ENCODE measurements at places on chromosomes 3 and 15.

- no peak for DNase-seq
These were observed 190.8 kb upstream of the FAM3D start for GRCh38 chr3:58857402-58857801.

- no peak for DNase-seq
These were observed 200.5 kb downstream of the ITPR1 start for GRCh38 chr3:4693620-4694019.

DNA sequence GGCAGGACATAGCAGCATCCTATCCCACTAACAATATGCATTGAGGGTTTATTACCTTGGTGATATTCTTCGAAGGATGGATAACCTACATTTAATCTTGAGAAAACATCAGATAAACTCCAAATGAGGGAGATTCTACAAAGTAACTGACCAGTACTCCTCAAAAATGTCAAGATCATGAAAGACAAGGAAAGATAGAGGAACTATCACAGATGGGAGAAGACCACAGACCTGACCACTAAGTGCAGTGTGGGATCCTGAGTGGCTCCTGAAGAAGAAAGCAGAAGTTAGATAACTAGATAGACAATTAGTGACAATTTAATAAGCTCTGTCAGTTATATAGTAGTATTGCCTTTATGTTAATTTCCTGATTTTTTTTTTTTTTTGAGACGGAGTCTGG, 17.7 kb upstream of the CGNL1 start:
- DNase-seq = no peak

DNA sequence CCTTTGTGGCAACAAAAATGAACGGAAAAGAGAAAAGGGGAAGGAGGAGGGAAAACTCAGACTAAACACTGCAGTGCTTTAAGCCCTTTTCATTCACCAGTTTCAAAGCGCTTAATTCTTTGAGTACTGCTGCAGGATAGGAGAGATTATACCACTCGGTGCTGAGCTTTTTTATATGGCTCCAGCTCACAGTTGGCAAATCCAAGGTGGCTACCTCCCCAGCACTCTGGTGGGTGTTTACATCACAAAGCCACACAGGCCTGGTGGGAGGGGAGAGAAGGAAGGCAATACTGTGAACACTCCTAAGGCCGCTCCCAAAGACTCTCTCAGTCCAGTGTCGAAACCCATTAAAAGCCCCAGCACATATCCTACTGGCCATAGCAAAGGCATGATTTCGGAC, 191.4 kb downstream of the STT3B start:
- no peak for DNase-seq

GRCh38 chr3:35665390-35666055, 26.2 kb downstream of the ARPP21 start:
- DNase-seq = no peak

GRCh38 chr15:25792128-25792527, 71.0 kb downstream of the ATP10A start:
- no peak for DNase-seq

DNA sequence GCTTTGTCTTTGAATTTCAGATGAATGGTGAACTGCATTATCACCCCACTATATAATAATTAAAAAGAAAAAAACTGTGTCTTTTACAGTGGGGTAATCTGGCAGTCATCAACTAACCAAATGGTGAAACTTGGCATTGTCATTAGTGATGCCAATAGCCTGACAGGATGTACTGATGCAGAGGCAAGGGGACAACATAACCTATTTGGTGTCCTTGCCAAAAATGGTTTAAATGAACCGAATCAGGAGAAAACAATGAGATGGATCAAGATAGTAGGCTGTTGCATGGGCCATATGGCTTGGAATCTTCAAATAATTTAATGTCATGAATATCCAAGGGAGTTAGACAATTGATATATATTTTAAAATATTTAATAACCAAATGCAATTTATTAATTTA, 738.7 kb downstream of the FHIT start:
- no peak for DNase-seq

DNA sequence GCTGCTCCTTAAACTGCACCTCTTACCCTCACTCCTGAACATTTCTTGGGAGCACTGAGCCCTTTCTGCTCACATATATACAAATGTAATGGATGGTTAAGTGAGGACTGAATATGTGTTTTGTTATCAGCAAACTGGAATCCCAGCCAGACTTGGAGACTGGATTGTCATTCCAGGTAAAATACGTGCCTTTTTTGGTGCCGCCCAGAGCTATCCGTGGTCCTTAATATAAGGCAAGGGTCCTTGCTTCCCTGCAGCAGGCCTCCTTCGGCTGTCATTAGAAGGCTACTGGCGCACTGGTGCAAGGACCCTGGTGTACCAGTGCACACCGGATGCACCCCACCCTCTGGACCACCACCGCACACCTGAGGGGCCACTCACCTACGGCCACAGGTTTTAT, 1.1 kb upstream of the GABRB3 start:
- DNase-seq = no peak

DNA sequence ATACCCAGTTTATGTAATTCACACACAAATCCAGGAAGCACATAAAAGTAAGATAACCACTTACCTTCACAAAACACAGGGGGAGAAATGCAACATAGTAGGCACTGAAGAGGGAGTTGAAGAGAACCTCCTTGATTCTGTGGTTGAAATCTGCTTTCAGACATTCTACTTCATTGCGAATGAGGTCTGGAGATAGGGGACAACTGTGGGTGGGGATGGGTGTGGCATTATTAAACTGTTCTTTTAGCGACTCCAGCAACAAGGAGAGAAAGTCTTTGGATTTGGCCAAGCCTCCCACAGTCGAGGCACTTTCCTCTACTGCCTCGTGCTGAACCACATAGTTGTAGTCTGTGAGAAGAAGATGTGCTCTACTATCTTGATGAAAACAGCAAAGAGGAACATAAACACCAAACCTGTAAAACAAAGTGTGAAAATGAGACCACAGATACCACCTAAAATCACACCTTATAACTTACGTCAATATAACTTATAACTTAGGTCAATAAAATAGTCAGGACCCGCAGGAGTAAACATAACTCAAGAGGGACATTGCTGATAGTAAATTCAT, 25.6 kb downstream of the TMEM39A start:
- DNase-seq = no peak

- DNase-seq = no peak
These were observed 269.7 kb upstream of the THRB start for GRCh38 chr3:24764236-24764915.

- no peak for DNase-seq
These were observed 116.0 kb upstream of the RBMS3 start for GRCh38 chr3:29164825-29165224.

GRCh38 chr3:186469525-186469924, 74.7 kb downstream of the CRYGS start:
- no peak for DNase-seq

GRCh38 chr3:98013411-98014267, 21.5 kb downstream of the GABRR3 start:
- DNase-seq = no peak

GRCh38 chr3:125280668-125281361, 68.3 kb upstream of the SLC12A8 start:
- no peak for DNase-seq

DNA sequence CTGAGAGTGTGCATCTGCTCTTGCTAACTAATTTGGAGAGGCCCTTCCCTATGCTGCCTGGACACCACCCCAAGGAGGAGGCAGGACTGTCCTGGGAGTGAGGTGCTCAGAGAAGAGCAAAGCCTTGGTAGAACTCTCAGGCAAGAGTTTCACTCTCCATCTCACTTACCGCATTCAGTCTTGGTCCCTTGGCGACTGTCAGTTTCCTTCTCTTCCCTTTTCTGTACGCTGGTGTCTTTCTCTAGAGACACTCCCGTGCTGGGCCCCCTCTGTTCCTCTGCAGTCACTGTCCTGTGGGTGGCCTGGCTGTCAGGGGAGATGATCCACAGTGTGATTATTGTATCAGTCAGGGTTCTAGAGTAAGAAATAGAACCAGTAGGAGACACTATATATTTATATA, 44.0 kb downstream of the IDH2 start:
- no peak for DNase-seq
